Endodermal cell (in vitro differentiated cells): ENCODE measurements at places on chromosomes 2 and 18. TPM values are rescaled to one million over a fixed set of nuclear protein-coding genes. Genes with fewer than 3 reads are reported as not detected.

GRCh38 chr2:128263902-128264331 is 54.8 kb downstream of the HS6ST1 start:
- no peaks in the 10 kb centered on the region for H3K27me3 ChIP-seq
- no peak overlapping the region for H3K4me3 ChIP-seq
- H3K36me3 ChIP-seq = peaks cover 10% of the 10 kb centered on the region
- H3K4me1 ChIP-seq = peaks cover 15% of the 10 kb centered on the region
- no peak overlapping the region for H3K27ac ChIP-seq

- H3K27ac ChIP-seq = no peak overlapping the region
- no peaks in the 10 kb centered on the region for H3K4me1 ChIP-seq
- DNase-seq = no peak
- no peaks in the 10 kb centered on the region for H3K36me3 ChIP-seq
Observed at GRCh38 chr2:229230911-229231310, 40.2 kb downstream of the PID1 start.

GRCh38 chr2:72824224-72824842 is 1.5 kb downstream of the EXOC6B start:
- no peaks in the 10 kb centered on the region for H3K27me3 ChIP-seq
- peaks cover 10% of the 10 kb centered on the region for H3K36me3 ChIP-seq
- peak overlapping the region; percentile 90 for H3K4me3 ChIP-seq
- H3K27ac ChIP-seq = no peak overlapping the region
- no peaks in the 10 kb centered on the region for H3K4me1 ChIP-seq
- no peak for DNase-seq

- no peak overlapping the region for H3K27ac ChIP-seq
- DNase-seq = no peak
- peaks cover 6% of the 10 kb centered on the region for H3K4me1 ChIP-seq
- no peaks in the 10 kb centered on the region for H3K36me3 ChIP-seq
- no peak overlapping the region for H3K4me3 ChIP-seq
- no peaks in the 10 kb centered on the region for H3K27me3 ChIP-seq
Observed at GRCh38 chr2:211237586-211238275, 681.3 kb downstream of the CPS1 start.

GRCh38 chr2:31066551-31066950 is 71.7 kb downstream of the GALNT14 start:
- no peaks in the 10 kb centered on the region for H3K4me1 ChIP-seq
- H3K27me3 ChIP-seq = no peaks in the 10 kb centered on the region
- DNase-seq = no peak
- no peaks in the 10 kb centered on the region for H3K36me3 ChIP-seq
- H3K4me3 ChIP-seq = no peak overlapping the region

DNA sequence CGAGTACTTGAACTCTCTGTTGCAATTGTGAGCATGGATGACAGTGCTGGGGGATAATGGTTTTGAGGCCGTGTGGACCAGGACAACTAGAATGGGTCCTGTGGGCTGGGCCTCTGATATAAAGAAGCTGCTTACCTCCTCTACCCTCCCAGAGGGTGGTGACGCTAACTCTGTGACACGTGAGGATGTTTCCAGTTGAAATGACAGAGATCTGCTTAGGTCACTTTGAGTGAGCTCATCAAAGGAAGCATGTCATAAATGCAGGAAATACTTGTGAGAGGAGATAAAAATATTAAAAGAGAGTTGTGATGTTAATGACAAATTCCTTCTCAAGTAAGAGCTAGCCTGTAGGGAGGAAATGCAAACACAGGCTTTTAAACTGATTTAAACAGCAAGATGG is 16.4 kb downstream of the RMC1 start:
- DNase-seq = no peak
- no peaks in the 10 kb centered on the region for H3K27me3 ChIP-seq
- no peaks in the 10 kb centered on the region for H3K4me1 ChIP-seq
- no peak overlapping the region for H3K27ac ChIP-seq
- no peak overlapping the region for H3K4me3 ChIP-seq
- H3K36me3 ChIP-seq = peaks cover 72% of the 10 kb centered on the region

- no peaks in the 10 kb centered on the region for H3K27me3 ChIP-seq
- DNase-seq = no peak
Observed at GRCh38 chr2:15367205-15367604, 193.9 kb downstream of the NBAS start.

GRCh38 chr2:60560734-60561644 is 7.5 kb upstream of the BCL11A start:
- H3K4me3 ChIP-seq = no peak overlapping the region
- no peaks in the 10 kb centered on the region for H3K4me1 ChIP-seq
- H3K27ac ChIP-seq = no peak overlapping the region
- no peak for DNase-seq

GRCh38 chr2:190504912-190505311 is 29.6 kb downstream of the NEMP2 start:
- no peak overlapping the region for H3K27ac ChIP-seq
- DNase-seq = no peak
- no peak overlapping the region for H3K4me3 ChIP-seq

DNA sequence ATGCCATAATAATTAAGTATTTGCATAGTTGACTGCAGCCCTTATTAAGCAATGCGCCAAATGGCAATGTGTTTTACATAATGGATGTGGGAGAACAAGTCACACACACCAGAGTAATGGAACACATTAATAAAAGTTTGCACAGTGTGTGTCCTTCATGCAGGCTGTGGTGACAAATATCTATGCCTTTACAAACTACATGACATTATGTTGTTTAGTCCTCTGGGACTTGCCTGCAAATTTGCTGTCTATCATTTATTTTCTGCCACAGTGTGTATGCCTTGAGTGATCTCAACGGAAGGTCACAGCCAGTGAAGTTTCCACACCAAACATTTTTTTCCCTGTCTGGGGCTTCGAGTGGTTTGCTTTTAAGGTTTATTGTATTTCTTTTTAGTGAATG is 175.2 kb upstream of the TMEFF2 start:
- no peak overlapping the region for H3K4me3 ChIP-seq
- H3K4me1 ChIP-seq = no peaks in the 10 kb centered on the region
- no peaks in the 10 kb centered on the region for H3K36me3 ChIP-seq
- no peaks in the 10 kb centered on the region for H3K27me3 ChIP-seq

- no peak overlapping the region for H3K27ac ChIP-seq
- DNase-seq = no peak
- peaks cover 12% of the 10 kb centered on the region for H3K27me3 ChIP-seq
Observed at GRCh38 chr18:11658989-11659388, 30.1 kb upstream of the GNAL start.

DNA sequence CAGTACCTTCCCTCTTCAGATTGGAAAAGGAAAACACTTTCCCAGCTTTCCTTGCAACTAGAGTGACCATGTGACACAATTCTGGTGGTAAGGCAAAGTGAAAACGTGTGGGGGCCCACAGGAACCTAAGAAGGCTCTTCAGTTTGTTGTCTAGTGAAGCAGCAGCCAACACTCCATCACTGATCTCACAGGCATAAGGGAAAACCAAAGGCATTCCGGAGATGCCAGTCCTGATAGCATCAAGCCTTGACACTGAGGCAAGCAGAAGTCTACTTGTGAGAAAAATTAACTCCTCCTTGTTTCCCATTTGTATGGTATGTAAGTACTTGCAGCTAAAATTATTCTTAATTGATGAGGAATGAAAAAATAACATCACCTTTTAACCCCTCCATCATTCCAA is 88.3 kb downstream of the ETAA1 start:
- H3K27ac ChIP-seq = no peak overlapping the region
- no peak overlapping the region for H3K4me3 ChIP-seq
- H3K36me3 ChIP-seq = no peaks in the 10 kb centered on the region
- DNase-seq = no peak

GRCh38 chr2:234348081-234348480 is 148.8 kb downstream of the ARL4C start:
- H3K27me3 ChIP-seq = peaks cover 11% of the 10 kb centered on the region
- H3K36me3 ChIP-seq = no peaks in the 10 kb centered on the region
- no peak overlapping the region for H3K4me3 ChIP-seq
- no peak overlapping the region for H3K27ac ChIP-seq

GRCh38 chr2:69572641-69573040 is 70.9 kb downstream of the AAK1 start:
- no peak overlapping the region for H3K27ac ChIP-seq
- H3K4me1 ChIP-seq = peaks cover 9% of the 10 kb centered on the region
- no peaks in the 10 kb centered on the region for H3K36me3 ChIP-seq
- H3K4me3 ChIP-seq = no peak overlapping the region
- no peaks in the 10 kb centered on the region for H3K27me3 ChIP-seq
- DNase-seq = no peak

GRCh38 chr2:169366066-169366465 is 3.7 kb upstream of the LRP2 start:
- no peak overlapping the region for H3K27ac ChIP-seq
- DNase-seq = no peak
- peaks cover 43% of the 10 kb centered on the region for H3K27me3 ChIP-seq
- no peaks in the 10 kb centered on the region for H3K36me3 ChIP-seq
- H3K4me1 ChIP-seq = no peaks in the 10 kb centered on the region

- H3K27me3 ChIP-seq = no peaks in the 10 kb centered on the region
- no peaks in the 10 kb centered on the region for H3K4me1 ChIP-seq
- H3K27ac ChIP-seq = no peak overlapping the region
Observed at GRCh38 chr2:210884227-210884626, 327.8 kb downstream of the CPS1 start.

- DNase-seq = peak; percentile 53
- no peaks in the 10 kb centered on the region for H3K4me1 ChIP-seq
- no peak overlapping the region for H3K4me3 ChIP-seq
Observed at GRCh38 chr2:238702276-238703052, 145.4 kb upstream of the TWIST2 start.

- no peak overlapping the region for H3K27ac ChIP-seq
- H3K4me3 ChIP-seq = no peak overlapping the region
- H3K36me3 ChIP-seq = no peaks in the 10 kb centered on the region
- H3K4me1 ChIP-seq = no peaks in the 10 kb centered on the region
Observed at GRCh38 chr2:8550481-8550880, 131.4 kb upstream of the ID2 start.

DNA sequence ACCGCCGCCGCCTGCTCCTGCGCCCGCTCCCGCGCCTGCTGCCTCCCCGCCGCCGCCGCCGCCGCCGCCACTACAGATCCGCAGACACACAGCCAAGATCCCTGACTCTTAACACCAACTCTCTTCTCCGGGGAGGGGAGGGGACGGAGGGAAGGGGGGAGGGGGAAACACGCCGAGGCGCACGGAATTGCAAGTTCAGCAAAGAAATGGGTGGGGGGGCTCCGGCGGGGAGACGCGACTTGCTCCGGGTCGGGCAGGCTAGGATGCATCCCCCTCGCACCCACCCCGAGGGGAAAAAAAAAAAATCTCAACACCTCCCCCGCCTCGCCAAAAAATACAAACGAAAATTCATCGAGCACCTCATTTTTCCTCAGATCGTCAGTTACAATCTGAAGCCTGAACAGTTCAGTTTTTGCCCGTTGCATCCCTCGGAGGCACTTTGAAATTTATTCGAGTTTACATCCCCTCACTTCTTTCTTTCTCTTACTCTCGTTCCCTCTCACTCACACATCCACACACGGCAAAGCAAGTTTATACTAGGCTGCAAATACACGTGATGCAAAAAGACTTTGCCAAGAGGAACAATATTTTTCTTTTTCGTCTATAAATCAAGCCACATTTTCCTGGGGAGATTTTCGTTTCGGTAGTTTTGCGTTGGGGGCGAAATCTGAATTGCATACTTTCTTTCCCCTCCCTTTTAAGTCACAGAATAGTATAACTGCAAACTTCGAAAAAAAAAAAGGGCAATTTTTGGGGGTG is at the start of gene TCF4:
TSS of gene TCF4 (minus strand) at position 82 of the 759 bp plus-strand sequence. CDS start 1,076 bp downstream, outside the sequence.
- DNase-seq = peak; percentile 89
- H3K27me3 ChIP-seq = no peaks in the 10 kb centered on the region
- H3K27ac ChIP-seq = peak within 1 kb of the TSS; percentile 83

DNA sequence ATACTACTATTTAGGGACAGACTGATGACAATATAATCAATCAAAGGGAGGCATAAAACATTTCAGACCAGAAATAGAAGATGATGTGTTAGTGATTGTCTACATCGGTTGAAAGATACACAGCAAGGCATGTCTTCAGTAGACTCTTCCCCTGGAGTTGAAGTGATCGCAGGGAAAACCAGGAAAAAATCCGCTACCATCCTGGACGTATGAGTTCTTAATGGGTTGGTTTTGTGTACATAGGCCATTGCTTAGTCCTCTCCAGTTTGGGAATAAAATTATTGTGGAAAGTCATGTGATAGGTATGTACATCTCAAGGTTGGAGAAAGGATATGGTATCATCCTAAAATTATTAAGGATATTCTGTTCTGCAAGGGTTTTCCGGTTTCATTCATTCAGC is 4.3 kb downstream of the APCDD1 start:
- H3K4me1 ChIP-seq = peaks cover 3% of the 10 kb centered on the region
- H3K27me3 ChIP-seq = peaks cover 6% of the 10 kb centered on the region
- no peaks in the 10 kb centered on the region for H3K36me3 ChIP-seq

DNA sequence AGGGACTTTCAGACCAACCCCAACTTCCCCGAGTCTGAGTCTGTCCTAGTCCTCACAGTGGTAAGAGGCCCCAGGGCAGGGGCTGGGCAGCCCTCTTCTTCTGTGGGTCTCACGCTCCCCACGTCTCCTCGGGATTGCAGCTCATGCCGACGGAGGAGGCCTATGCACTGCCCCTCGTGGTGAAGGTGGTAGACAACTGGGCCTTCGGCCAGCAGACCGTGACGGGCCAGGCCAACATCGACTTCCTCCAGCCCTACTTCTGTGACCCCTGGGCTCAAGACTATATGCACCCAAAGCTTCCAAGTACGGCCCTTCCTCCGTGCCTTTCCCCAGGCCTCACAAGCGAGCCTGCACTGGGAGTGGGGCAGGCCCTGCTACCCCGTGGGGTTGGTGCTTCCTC is 44.3 kb downstream of the LMAN2L start:
- DNase-seq = no peak
- H3K36me3 ChIP-seq = no peaks in the 10 kb centered on the region
- H3K4me1 ChIP-seq = no peaks in the 10 kb centered on the region
- no peak overlapping the region for H3K27ac ChIP-seq
- H3K27me3 ChIP-seq = no peaks in the 10 kb centered on the region

GRCh38 chr18:57270156-57270555 is 82.2 kb upstream of the ST8SIA3 start:
- no peaks in the 10 kb centered on the region for H3K36me3 ChIP-seq
- peaks cover 5% of the 10 kb centered on the region for H3K27me3 ChIP-seq
- H3K4me3 ChIP-seq = no peak overlapping the region
- peaks cover 6% of the 10 kb centered on the region for H3K4me1 ChIP-seq
- H3K27ac ChIP-seq = no peak overlapping the region

GRCh38 chr2:63735263-63735662 is 106.4 kb upstream of the UGP2 start:
- H3K36me3 ChIP-seq = no peaks in the 10 kb centered on the region
- H3K4me1 ChIP-seq = no peaks in the 10 kb centered on the region
- no peak for DNase-seq
- no peak overlapping the region for H3K4me3 ChIP-seq
- H3K27ac ChIP-seq = no peak overlapping the region

- DNase-seq = no peak
- no peaks in the 10 kb centered on the region for H3K4me1 ChIP-seq
Observed at GRCh38 chr18:57755473-57756067, 47.5 kb downstream of the ATP8B1 start.

- no peak overlapping the region for H3K27ac ChIP-seq
- DNase-seq = peak; percentile 87
- peaks cover 36% of the 10 kb centered on the region for H3K36me3 ChIP-seq
- no peaks in the 10 kb centered on the region for H3K4me1 ChIP-seq
Observed at GRCh38 chr2:106104332-106105062, 89.6 kb downstream of the UXS1 start.

Gene ADRA2B
- total RNA-seq = 2.3 to 3.8 TPM (median 3.5 TPM) in 3 replicates

Gene SERPINB13
- not detected in 3 replicates for total RNA-seq

Gene MSTN
- total RNA-seq = not detected in 3 replicates

Gene GKN1
- not detected in 2 replicates for total RNA-seq

Gene CCDC178
- total RNA-seq = 0.29 TPM in 1 of 3 replicates, not detected in the others

Gene GPR155
- total RNA-seq = 0.22 to 4.5 TPM (median 0.40 TPM) in 3 replicates

Gene DTNA
- total RNA-seq = 41.1 and 45.6 TPM in 2 replicates

Gene UGT1A8
- total RNA-seq = 0.09 TPM in 1 of 2 replicates, not detected in the other

Gene CXCR4
- total RNA-seq = 454 and 496 TPM in 2 replicates

Gene VSNL1
- 3.3 and 7.8 TPM in 2 replicates for total RNA-seq

Gene ABCG8
- total RNA-seq = not detected in 3 replicates

Gene PRSS56
- not detected in 3 replicates for total RNA-seq

Gene ATF2
- total RNA-seq = 56.0 to 65.3 TPM (median 60.0 TPM) in 3 replicates

Gene LINC00305
- total RNA-seq = not detected in 3 replicates
